Islet precursor cell (in vitro differentiated cells): ENCODE measurements at places on chromosomes 1 and 21.
A peak's percentile ranks its signal among the peaks of the same experiment; 100 is the strongest.

GRCh38 chr1:245168086-245168485, 13.3 kb downstream of the KIF26B start:
- DNase-seq: no peak

- DNase-seq: no peak
Observed at GRCh38 chr1:205251576-205251975, 23.8 kb downstream of the TMCC2 start.

GRCh38 chr21:20459838-20460237, 538.4 kb upstream of the NCAM2 start:
- DNase-seq: peak; percentile 84

- no peak for DNase-seq
Observed at GRCh38 chr1:66360285-66360724, 173.6 kb upstream of the SGIP1 start.

- DNase-seq: peak; percentile 79
Observed at GRCh38 chr1:225770561-225771248, 6.9 kb upstream of the SRP9 start.
